IMR-90 (cell line): ENCODE measurements at places on chromosomes 3 and 15.

GRCh38 chr3:31668242-31668641 lies 135.5 kb downstream of the STT3B start:
- DNase-seq: no peak

DNA sequence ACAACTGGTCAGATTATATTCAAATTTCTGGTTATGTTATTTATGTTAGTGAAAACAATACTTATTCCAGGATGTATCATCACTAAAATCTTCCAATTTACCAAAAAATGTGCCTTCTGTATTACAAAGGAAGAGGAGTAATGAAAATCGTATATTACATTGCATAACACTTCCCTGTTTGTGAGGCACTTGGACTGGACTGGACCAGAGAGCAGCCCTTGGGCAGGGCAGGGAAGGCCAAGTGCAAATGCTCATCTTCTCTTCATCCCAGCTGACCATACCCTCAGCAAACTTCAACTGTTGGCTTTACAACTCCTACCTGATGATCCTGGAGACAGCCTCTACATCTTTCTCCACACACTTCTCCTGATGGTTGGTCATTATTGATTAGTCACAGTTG lies 285.7 kb upstream of the MME start:
- no peak for DNase-seq

GRCh38 chr3:124200407-124200806 lies 208.5 kb upstream of the ROPN1 start:
- DNase-seq: peak; percentile 22

DNA sequence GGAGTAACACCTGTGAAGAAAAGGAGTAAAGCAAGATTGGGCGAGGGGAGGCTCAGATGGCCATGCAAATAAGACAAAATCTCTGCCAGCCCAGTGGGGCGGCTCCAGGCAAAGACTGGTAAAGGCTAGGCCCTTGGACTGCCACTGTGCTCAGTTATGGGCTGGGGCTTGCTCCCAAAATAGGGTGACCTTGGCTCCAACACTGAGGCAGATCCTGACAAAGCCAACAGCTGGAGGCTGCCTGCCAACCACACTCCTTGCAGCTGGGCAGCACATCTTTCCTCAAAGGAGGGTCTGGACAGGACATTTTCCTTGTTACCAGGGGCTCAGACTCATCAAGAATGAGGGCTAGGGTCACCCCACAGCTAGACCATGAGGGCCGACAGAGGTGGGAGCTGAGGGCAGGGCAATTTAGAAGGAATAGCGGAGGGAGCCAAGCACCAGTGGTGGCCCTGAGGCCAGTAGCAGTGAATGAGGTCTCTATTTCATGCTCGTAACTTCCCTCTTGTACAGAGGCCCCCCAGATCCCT lies 86.1 kb downstream of the CHRD start:
- no peak for DNase-seq

DNA sequence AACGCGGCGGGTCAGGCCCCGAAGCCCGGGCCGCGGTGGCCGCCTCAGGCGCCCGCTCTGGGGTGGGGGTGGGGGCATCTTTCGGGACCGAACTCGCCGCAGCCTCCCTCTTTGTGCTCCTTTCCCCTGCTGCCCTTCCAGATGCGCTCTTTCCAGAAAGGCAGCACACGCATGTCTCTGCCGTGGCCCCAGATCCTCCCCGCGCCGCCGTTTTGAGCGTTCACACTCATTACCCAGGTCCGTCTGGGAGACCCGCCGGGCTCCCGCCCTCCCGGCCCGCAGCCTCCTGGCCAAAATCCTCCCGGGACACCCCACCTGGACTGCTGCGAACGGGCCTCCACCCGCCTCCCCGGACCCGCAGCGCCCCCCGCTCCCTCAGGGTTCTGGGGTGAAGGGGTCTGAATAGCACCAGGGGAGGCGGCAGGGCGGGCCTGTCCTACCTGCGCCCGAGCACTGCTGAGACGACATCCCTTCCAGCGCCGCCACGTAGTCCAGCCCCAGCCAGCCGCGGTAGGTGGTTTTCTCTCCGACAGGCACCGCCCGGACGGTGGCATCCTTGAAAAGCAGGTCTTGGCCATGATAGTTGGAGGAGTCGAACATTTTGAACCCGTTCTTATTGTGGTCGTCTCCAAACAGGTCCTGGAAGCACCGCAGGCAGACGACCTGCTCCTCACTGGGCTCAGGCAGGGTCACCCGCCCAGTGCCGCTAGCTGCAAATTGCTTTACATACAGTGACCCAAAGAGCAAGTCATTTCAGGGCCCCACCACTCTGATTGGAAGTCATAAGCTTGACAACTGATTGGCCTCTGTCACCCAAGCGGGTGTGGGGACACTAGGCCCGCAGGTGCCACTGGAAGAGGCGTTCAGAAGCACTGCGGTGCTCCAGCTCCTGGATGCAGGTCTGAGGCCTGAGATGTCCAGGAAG lies 25.9 kb downstream of the MELTF start:
- no peak for DNase-seq

GRCh38 chr3:174488527-174488926 lies 370.6 kb upstream of the NAALADL2 start:
- peak; percentile 64 for DNase-seq

- DNase-seq: peak; percentile 91
Measured at GRCh38 chr3:159711560-159712333, 276.9 kb upstream of the IL12A start.

GRCh38 chr15:79084308-79084968 lies 6.1 kb downstream of the RASGRF1 start:
- DNase-seq: no peak

DNA sequence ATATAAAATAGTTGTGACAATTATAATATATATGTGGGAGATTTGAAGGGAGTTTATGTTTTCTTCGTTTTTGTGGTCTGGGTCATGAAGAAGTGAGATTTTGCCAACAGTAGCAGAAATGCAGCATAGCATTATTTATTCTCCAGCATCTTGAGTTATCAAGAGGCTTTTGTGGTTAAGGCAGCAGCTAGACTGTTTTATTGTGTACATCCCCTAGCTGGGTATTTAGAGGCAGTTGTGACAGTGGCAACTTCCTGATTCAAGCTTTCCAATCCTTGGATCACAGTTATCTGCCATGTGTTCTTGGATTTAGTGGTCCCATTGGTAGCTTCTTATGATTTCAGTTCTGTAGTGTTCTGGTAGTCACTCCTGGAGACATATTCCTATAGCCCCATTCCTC lies 29.0 kb downstream of the ARIH1 start:
- DNase-seq: no peak
